ENCODE measurements at places on chromosomes 3 and 15.

DNA sequence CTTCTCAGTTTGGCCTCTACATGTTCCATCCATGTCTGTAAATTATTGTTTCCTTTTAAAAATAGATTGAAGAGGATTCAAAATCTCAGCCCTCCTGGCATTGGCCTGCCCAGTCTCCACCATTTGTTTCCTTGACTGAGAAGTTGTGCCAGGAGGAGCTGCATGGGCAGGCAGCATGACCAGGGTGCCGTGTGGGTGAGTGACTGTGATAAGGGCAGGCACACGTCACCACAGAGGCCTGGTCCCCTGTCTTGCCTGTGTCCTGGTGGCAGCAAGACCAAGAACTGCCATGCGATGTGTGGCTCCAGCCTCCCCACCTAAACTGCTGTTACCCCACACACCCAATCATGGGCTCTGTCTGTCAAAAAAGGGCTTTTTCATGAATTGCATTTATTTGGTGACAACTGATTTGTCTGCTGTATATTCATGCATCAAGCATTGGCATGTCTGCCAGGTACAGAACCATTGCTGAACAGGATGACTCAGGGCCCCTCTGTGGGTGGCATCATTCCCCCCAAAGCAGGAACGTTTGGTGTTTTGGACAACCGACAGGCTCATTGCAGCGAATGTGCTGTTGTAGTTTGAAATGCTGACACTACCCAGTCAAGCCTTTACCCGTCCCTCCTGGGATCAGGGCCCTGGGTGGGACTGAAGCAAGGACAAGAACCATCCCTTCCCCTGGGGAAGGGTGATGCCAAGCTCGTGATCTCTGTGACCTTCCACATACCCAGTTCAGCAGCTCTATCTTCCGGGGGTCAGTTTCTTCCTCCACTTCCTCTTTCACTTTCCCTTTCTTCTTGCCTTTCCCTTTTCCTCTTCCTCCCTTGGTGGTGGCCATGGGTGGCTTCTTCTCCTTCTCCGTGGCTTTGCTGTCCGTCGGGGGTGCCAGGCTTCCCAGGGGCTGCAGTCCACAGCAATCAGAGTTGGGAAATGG is 51.6 kb downstream of the TRPM1 start:
- DNase-seq, result no peak

GRCh38 chr3:5022966-5023776 is 43.9 kb downstream of the BHLHE40 start:
- DNase-seq, result peak; percentile 96

- DNase-seq, result peak; percentile 87
Observed at GRCh38 chr3:115692887-115693524, 69.7 kb downstream of the GAP43 start.

DNA sequence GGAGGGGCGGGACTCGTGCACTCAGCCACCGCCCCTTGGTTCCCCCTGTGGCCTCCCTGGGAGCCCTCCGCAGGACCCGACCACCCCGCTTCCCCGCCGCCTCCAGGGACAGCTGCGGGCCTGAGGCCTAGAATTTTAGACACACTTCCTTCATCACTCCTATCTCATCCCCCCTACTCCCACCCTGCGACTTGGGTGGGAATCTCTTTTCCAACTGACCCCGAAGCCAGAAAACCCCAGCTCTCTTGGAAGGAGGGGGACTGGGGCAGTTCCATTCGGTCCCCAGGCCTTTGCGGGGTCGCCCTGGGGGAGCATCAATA is 289 bp upstream of the TFDP2 start:
- DNase-seq, result no peak

- DNase-seq, result no peak
Observed at GRCh38 chr3:31479431-31479830, 53.3 kb upstream of the STT3B start.
